ENCODE measurements at places on chromosomes 1 and 21.

DNA sequence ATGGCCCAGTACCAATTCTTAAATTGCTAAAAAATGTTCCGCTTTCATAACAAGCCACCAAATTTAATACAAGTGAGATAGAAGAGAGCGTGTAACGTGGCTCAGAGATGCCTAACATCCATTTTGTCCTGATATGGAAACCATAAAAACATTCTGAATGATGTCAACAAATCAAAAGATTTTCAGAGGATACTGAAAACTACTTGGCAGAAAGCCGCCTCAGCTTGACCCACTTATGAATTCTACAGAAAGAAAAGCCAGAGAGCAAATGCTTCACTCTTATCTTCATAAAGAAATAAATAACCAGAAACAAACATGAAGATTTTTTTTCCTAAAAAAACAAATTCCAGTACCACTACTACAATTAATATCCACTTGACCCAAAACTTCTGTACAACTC, 41.2 kb downstream of the OMA1 start:
- no peak for DNase-seq

DNA sequence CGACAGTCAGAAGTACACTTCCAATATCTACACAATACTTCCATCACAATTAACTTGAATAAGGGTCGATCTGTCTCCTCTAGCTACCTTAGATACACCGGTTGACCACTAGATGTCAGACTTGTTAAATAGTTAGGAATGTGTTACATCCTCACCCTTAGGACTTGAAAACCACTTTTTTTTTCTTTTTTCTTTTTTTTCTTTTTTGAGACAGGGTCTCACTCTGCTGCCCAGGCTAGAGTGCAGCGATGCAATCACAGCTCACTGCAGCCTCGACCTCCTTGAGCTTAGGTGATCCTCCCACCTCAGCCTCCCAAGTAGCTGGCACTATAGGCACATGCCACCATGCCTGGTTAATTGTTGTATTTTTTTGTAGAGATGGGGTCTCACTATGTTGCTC, 120.4 kb upstream of the GREM2 start:
- peak; percentile 75 for DNase-seq

GRCh38 chr1:48084826-48085225, 87.6 kb upstream of the TRABD2B start:
- DNase-seq = no peak

GRCh38 chr1:226487921-226488320, 60.6 kb upstream of the STUM start:
- no peak for DNase-seq

GRCh38 chr1:242004751-242005495, 6.0 kb upstream of the MAP1LC3C start:
- no peak for DNase-seq

- no peak for DNase-seq
These were observed 27.1 kb upstream of the SYT6 start for GRCh38 chr1:114180742-114181141.

DNA sequence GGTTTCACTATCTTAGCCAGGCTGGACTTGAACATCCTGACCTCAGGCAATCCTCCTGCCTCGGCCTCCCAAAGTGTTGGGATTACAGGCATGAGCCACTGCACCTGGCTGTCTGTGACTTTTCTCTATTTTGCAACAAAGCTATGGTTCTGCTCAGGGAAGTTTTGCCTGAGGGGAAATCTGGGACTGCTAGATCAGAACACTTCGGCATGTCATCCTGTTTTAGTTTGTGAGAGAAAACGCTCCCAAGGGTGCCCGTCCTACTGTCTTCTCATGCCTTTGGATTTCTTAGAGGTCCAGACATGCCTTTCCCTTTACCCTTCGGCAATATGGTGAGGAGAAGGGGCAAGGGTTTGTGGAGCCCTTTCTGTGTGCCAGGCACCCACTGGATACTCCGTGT, 5.6 kb upstream of the CORT start:
- no peak for DNase-seq

DNA sequence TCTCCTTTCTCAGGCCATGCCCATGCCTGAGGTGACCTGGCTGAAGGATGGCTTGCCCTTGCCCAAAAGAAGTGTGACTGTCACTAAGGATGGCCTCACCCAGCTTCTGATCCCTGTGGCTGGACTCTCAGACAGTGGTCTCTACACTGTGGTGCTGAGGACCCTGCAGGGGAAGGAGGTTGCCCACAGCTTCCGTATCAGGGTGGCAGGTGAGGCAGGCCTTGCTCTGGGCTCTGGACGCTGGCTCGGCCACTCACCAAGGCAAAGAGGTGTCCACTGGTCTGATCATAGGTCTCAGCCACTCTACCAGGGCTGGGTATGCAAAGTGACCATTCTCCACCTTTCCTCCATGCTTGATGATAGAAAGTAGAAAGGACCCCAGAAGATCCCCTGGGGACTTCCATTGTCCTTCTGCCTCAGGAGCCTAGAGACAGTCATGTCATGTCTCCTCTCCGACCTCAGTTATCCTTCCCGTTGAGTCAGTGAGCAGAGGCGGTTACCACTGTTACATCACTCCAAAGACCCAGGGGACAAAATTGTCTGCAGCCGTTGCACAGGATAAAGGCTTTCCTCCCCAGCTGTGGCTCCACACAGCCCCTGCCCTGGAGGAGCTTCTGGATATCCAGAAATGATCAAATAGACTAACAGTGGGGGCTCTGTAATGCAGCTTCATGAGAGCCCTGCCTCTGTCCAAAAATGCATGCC, 34.2 kb downstream of the IGFN1 start:
- peak; percentile 5 for DNase-seq

DNA sequence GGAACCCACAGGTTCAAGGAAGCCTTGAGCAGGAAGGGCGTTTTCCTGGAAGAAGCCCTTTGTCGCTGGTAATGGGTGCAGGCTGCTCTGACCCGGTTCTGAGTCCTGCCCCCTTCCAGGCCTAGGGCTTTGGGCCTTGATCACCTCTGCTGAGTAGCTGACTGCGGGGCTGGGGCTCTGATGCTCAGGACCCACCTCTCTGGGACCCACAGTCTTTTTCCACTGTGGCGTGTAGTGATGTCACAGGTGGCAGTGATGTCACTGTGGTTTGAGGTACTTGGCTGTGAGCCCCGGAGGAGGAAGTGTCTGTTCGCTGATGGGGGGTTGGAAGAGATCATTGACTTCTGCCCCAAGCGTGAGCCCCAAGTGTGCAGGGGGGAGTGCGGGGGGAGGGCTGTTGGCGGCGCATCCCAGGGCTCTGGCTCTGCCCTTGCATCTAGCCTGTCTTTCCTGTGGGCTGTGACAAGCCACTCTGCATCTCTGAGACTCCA, 6.9 kb downstream of the TNFRSF1B start:
- DNase-seq = no peak

GRCh38 chr1:96387785-96388184, 333.8 kb upstream of the PTBP2 start:
- DNase-seq = no peak

GRCh38 chr21:17372200-17372599, 140.6 kb upstream of the CXADR start:
- DNase-seq = no peak

GRCh38 chr1:209805875-209806760, at the start of gene IRF6:
IRF6 (minus strand) TSS chr1:209806142; CDS start chr1:209801413, 4,729 bp downstream.
- peak; percentile 82 for DNase-seq

DNA sequence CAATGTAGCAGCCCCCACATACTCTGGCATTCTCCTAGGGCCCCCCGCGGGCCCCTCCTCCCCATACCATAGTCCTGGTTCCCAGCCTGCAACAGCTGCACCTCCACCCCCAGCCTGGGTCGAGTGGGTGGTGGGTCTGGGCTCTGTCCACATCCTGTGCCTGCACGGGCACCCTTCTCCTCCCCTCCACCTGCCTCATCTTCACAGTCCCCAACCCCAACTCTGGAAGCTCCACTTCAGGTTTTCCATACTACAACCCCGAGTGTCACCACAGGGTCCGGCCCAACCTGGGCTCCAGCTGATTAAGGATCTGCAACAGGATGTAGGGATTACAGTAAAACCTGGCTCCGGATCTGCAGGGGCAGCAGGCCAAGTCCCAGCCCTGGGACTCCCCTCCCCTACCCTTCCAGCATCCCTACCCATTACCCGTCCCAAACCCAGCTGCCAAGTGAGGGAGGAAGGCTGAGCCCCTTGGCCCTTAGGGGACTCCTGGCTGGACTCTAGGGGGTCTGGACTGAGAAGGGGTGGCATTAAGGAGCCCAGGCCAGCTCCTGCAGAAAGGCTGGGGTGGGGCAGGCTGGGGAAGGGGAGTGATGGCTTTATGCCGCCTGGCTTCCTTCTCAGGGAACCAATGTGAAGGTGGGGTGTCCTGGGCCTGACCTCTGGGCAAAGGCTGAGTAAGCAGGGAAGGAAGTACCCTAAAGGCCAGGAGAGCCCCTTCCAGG, 116.8 kb downstream of the CASZ1 start:
- no peak for DNase-seq

- DNase-seq = no peak
These were observed 392.5 kb upstream of the ESRRG start for GRCh38 chr1:217115404-217116380.

DNA sequence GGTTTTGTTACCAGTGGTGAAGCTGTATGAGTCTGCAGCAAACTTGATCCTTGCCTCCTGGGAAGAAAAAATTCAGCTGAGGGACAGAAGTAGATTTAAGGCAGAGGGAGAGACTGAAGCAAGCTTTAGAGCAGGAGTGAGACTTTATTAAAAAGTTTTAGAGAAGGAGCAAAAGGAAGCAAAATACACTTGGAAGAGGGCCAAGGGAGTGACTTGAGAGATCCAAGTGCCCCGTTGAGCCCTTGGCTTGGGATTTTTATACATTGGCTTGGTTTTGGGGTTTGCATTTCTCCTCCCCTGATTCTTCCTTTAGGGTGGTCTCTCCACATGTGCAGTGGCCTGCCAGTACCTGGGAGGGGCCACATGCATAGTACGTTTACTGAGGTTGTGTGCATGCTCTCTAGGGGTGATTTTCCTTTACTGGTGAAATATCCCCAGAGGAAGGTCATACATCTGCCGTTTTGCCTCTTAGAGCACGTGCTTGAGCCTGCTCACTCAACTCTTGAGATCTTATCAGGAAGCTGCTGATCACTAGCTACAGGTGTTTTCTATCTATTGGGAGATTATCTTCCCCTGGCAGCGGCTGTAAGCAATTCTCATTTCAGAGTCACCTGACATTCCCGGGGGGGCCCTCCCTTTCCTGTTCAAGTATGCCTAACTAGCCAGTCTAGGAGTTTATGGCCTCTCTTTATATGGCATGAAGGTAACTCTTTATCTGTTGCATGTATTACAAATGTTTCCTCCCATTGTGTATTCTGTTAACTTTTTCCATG, 20.3 kb downstream of the FASLG start:
- DNase-seq = no peak

DNA sequence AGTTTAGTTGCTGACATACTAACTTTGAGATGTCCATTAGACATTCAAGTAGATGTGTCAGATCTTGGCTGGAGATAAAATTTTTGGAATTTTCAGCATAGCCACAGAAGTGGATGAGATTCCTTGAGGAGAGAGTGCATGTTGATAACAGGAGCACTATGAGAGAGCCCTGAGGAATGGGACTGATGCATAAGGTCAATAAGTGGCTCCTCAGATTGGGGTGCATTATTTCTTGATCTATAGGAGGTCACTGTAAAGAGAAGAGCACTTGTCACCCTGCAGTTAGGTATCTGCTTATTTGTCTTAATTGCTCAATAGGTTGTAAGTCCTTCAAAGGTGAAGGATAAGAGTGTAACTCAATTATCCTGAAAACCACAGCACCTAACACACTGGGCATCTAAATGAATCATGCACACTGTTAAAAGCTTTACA, 52.0 kb upstream of the TACSTD2 start:
- no peak for DNase-seq

GRCh38 chr1:8858888-8859706, 19.4 kb downstream of the ENO1 start:
- peak; percentile 80 for DNase-seq

DNA sequence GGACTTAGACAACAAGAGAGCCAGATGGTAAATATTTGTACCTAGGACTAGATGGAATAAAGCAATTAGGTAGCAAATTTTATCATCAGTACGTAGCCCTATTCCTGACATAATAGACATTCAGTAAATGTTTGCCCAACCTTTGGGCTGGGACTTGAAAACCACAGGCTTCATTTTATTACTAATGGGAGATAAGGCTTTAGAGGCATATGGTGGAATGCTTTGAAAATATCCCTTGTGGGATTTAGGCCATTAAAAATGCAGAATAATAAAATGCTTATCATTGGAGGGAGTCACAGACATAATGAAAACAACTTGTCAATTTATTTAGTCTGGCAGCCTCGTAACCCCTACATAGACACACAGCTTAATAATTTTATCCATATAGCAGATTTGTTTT, 296.1 kb upstream of the SPAG17 start:
- no peak for DNase-seq

- DNase-seq = peak; percentile 15
These were observed 85.1 kb downstream of the NIBAN1 start for GRCh38 chr1:184889166-184889565.

DNA sequence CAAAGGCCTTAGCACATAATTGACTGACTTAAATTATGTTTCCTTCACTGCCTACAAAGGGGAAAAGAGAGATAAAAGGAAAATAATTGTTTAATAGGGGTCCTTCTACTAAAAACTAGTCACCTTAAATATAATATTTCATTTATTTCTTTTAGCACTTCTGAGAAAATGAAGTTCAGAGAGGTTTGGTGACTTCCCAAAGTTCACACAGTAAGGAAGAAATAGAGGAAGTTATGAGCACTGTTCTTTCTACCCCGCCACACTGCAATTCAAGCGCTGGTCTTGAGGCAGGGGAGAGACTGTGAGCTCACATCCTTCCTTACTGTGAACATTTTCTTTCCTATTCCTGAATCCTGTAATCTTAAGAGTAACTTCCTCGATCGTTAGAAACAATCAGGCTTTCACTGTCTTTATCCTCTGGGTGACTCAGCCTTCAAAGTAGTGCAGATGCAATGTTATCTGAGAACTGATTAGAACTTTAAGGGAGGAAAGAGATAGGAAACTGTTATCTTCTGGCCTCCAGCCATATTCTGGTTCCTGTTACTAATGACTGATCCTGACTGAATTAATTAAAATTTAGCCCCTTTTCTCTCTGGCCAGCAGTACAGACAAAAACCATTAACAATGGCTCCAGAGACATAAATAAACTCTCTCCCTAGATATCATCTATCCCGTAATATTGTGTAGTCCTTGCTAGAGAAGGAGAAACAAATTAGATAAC, 6.8 kb downstream of the RGS5 start:
- no peak for DNase-seq

DNA sequence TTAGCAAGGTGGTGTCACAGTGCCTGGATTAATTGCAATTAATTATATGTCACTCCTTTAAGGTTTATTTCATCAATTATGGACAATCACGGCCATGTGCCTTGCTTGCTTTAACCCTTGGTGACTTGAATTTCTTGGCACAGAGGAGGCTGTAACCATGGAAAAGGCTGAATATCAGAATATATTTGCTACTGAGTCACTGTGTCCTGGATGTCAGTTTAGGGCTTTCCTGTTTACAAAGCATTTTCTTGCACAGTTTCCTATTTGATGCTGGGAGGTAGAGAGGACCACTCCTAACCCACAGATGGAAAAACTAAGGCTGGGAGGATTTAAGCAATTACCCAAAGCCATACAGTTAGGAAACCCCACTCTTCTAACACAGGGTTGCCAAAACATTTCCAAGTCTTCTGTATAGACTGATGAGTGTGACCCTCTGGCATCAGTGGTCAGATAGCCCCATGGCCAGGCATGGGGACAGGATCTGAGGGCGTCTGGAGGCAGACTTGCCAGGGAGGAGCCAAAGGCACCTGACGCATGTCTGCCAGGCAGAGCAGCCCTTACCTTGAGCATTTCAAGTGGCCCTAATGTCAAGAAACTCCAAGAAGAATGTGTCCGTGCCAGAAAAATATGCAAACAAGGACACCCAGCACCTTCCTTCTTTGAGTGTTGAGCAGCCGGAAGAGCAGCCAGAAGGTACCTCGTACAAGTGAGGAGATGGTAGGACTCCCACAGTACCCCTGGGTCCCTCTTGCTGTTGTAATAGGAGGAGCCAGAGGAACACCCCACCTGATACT, 34.4 kb downstream of the KCNN3 start:
- DNase-seq = no peak
